ENCODE measurements at places on chromosomes 13 and 19.

DNA sequence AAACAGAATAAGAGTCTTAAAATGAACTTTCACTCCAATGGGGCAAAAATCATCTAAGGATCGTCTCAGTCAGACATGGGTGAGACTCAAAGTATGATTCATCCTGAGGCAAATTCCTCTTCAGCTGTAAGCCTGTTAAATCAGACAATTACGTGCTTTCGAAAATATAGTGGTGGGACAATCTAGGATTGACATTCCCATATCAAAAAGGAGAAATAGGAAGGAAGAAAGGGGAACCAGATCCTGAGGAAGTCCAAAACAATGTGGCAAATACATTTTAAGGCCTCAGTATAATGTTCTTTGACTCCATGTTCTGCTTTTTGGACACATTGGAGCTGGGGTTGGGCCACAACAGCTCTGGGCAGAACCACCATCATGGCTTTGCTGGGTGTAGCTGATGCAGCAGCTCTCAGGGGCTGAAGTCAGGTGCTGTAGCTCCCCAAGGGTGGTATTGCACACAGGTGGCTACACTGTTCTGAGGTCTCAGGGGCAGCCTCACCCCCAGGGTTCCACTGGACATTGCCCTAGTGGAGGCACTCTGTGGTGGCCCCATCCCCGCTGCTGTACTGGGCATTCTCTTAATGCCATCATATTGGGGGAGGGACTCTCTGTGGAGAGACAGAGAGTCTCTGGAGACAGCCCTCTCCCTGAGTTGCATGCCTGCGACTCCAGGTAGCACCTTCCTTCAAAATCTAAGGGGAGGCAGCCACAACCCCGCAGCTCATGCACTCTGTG is 5.7 kb upstream of the FPR3 start:
- no peak for DNase-seq

- no peak for DNase-seq
Measured at GRCh38 chr13:97758317-97758716, 195.2 kb upstream of the IPO5 start.

DNA sequence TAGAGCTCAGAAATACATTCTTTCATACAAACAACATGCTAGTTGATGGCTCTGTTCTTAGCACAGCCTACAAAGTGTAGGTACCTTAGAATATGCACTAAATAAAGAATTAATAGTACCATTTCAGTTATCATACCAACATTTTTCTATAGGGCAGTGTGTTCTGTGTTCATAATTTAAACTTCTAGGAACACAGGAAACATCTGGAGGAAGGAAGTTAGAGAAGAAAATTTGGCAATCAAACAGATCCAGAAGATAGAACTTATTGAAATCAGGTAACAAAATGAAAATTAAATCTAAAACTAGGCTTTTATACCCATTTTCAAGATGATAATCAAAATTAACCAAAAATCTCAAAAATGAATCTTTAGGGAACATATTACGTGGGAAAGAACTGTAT is 527.5 kb downstream of the DCT start:
- DNase-seq = no peak

- peak; percentile 82 for DNase-seq
Measured at GRCh38 chr19:46963093-46963734, 56.4 kb upstream of the NPAS1 start.

DNA sequence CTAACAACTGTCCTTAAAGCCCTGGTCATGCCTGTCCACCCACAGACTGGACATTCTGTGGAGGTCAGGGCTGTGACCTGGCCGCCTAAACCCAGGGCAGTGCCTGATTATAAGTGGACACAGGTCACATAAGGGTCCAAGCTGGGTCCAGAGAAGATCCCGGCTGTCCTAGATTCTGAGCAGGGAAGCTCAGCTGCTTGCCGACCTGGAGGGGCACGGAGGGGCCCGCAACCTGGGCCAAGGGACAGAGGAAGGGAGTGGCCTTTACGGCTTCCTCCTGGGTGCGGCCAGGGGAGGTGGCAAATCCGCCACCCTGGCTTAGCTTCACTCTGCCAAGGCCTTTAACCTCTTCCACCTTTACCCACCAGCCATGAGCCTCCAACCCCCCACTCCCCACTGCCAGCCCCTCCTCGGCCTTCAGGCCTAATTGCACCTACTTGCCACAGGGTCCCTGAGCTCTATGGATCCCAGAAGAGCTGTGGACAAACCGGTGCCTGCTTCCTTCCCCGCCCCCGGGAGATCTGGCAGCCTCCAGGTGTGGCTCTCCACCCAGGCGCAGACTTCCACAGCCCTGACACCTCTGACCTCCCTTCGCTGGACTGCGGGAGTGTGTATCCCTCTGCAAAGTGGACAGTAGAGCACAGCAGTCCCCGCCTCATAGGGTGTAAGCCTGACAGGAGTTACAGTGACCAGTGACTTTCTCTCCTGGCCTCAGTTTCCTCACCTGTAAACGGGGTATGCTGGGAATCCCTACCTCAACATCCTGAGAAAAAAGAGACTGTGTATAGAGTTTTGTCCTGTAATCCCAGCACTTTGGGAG is 1.7 kb downstream of the CD320 start:
- no peak for DNase-seq

DNA sequence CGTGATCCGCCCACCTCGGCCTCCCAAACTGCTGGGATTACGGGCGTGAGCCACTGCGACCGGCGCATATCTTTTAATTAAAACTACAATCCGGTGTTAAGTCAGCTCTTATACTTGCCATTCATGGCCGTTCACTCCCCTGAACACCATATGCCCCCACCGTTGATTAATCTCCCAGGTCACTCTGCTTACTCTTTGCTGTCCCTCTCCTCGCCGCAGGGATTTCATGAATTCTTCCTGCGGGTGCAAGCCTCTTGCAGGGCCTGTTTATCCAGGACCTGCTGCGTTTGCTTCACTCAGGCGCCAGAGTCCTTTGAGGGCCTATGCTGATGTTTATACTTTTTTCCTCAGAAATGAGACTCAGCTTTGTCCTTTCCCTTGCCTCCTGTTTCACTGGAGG is 996 bp downstream of the ERVV-2 start:
- no peak for DNase-seq
